ENCODE measurements at places on chromosomes 6 and 20.

DNA sequence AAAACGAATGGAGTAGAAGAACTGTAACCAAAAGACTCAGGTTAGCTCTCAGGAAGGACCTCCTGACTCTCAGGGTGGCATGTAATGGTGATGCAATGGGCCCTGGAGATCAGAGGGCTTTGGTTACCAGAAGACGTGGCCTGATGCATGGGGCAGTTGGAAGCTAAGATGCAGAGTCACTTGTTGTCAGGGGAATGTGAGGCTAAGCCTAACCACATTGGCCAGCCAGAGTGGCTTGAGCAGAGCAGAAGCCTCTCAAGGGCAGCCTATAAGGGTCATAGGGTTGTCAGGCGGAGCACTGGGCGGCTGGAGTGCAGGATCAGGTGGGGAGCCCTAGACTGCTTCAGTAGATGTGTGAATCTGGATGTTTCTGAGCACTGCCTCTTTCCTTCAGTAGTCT lies 5.9 kb downstream of the CNBD2 start:
- DNase-seq: no peak

DNA sequence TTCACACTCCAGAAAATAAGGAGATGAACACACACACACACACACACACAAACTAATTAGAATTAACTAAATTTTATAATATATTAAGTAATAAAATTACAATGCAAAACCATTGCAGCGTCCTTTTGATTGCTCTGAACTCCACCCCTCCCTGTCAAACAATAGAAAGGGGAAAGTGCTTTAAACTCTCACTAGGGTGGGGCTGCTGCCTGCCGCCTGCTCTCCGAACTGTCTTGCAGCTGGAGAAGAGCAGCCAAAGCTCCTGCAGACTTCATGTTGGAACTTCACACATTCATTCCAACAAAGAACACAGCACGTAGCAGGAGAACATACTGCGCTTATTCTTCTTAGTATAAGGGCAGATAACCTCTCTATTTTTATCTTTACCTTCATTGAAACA lies 83.2 kb downstream of the GCLC start:
- DNase-seq: no peak

GRCh38 chr6:119156757-119157505 lies 78.5 kb upstream of the FAM184A start:
- no peak for DNase-seq

- DNase-seq: no peak
These were observed 1110.3 kb upstream of the MAP3K7 start for GRCh38 chr6:91697010-91697695.

GRCh38 chr20:52789716-52790115 lies 182.4 kb upstream of the TSHZ2 start:
- DNase-seq: no peak

DNA sequence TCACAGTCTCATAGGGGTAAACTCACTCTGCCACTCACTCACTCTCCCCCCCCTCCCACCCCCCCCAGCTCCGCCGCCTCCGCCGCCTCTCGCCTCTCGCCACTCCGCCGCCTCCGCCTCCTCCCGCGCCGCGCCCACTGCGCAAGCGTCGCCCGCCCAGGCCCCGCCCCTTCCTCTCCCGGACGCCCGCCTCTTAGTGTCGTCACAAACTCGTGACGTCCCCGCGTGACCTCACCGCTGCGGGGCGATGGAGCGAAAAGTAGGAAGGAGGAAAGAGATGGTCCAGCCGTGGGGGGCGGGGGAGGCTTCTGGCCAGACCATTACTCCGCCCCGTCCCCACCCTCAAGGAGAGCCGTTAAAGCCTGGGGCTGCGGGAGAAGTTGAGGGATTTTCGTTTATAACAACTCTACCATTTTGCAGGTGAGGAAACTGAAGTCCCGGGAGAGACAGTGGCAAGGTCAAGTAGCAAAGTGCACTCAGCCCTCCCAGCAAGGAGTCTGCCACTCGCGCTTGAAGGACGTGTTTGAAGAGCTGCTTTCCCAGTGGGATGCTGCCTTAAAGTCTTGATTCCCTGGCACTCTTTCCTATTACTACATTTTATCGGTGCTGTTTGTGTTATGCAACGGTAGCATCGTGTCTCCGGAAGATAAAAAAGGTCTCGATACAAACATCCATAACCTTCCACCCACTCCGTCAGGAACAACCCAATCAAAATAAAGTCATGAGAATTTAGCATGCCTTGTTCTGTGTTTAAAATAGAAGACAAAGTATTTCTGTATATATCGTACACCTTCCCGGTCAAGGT lies at the start of gene ILRUN:
Gene ILRUN, minus strand, starts transcription at position 29 of the 805 bp plus-strand sequence. CDS start 164 bp downstream, outside the sequence.
- DNase-seq: peak; percentile 96

DNA sequence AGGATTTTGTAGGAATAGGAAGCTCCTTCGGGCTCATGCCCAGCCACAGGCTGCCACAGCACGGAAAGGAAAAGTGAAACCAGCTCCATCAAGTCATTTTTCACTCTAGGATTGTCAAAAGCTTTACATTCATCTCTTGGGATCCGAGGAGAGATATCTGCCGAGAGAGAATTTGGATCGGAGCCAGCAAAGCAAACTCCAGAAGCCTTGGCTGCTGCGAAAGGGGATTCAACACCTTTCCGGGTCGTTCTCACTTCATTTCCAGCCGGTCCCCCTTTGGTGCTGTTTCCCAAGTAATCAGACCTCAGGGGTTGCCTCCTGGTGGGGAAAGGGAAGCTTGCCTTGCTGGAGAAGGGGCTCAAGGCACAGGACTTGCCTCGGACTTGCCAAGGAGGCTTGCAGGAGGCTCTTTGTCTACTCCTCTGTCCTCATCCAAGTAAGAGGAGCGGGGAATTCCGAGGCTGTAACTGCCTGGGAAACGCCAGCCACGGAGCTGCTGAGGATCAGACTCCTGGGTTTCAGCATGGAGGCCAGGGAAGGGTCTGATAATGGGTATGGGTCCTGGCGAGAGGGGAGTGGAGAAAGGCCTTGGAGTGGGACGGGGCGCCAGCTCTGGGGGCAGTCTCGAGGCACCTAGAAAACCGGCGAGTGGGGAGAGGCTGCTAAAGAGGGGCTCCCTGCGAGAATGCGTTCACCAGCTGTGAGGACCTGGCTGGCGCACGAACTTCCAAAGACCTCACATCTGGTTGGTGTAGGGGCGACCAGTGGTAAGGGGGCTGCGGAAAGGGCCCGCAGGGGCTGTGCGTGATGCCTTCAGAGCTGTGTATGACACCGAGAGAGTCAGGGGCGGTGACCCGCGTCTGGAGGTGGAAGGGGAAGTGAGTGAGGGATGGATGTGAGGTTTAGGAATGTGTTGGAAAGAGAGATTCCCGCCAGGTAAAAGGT lies 702 bp downstream of the ETV7 start:
- peak; percentile 20 for DNase-seq

DNA sequence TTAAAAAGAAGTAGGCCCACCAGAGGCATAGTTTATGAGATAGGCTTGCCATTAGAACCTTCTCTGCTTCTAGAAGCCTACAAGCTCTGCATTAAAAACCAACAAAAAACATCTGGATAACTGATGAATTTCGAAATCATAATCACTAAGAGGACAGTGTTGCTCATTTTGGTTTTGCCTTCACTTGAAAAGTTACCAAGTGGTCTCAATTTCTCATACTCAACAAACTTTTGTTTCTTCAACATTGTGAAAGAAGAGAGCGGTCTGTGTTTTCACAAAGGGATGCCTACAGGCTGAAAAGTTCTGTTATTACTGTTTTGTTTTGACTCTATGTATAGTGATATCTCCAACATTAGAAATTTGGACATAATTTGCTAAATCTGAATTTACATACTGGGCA lies 98.9 kb downstream of the PDSS2 start:
- no peak for DNase-seq

DNA sequence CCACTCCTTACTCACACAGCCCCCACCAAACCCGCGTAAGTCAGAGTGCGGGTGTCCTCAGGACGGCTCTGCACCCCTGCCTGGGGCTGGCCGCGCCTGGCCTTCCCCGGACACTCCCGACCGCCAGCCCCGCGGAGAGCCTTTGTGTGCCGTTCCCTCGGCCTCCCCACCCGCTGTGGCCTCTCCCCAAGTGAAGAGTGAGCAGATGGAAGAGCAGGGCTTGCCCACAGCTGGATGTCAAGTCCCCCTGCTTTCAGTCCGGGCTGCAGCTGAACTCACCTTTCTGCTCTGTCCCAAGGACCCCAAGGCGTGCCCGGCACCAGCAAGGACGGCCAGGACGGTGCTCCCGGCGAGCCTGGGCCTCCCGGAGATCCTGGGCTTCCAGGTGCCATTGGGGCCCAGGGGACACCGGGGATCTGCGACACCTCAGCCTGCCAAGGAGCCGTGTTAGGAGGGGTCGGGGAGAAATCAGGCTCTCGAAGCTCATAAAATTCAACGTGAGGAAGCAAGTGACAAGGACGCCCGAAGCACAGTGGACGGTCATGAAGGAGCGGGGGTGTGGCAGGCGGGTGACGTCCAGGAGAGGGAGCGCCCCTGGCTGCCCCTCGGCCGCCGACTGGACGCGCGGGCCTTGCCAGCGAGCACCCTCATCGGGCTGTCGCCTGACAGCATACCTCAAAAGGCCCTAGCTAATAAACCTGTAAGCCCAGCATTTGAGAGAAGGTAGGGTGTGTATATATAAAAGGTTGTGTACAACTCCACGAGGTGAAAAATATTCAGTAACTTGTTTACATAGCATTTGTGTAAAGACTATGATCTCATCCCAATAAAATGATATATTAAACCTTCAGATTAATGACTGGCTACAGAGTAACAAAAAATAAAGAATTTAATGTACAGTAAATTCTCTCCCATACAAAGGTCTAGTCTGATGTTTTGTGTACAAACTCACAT lies 21.1 kb downstream of the TCFL5 start:
- no peak for DNase-seq

DNA sequence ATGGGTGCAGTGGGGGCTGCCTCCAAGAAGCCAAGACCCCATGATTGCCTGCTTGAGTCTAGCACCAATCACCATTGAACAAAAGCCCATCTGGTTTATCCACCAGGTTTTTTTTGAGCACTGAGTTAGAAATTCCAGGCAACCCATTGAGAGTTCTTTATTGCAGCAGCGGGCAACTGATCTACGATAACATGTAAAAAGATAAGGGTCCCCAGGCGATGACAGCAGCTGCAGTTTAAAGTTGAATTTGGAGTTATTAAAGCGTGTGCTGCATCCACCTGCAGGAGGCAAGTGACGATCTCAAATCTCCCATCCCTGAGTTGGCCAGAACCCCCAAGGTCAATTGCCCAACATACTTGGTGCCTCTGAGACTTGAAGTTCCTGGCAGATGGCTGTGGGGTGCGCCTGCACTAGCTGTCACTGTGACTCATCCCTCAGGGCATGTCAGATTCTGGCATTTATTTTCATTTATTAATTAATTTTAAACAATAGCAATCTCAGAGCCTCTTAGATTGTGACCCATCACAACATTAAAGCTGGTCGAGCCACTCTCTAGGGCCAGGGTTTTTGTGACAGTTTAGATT lies 290.4 kb upstream of the SULF2 start:
- no peak for DNase-seq

DNA sequence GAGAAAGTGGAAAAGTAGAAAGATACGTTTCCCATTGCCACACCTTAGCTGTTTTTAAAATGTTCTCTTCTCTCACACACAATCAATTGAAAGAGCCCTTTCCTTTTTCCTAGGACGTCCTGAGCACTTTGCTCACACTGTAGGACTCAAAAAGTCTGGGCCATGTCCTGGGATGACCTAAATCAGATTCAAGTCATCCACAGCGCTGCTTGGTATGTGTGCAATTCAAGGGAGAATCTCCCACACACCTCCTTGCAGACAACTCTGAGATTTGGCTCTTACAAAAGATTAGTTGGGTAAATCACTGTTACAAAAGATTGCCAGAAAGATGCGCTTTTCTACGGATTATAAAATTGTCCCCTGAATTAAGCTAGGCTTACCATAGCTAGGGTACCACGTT lies 130.1 kb downstream of the RNASET2 start:
- no peak for DNase-seq

DNA sequence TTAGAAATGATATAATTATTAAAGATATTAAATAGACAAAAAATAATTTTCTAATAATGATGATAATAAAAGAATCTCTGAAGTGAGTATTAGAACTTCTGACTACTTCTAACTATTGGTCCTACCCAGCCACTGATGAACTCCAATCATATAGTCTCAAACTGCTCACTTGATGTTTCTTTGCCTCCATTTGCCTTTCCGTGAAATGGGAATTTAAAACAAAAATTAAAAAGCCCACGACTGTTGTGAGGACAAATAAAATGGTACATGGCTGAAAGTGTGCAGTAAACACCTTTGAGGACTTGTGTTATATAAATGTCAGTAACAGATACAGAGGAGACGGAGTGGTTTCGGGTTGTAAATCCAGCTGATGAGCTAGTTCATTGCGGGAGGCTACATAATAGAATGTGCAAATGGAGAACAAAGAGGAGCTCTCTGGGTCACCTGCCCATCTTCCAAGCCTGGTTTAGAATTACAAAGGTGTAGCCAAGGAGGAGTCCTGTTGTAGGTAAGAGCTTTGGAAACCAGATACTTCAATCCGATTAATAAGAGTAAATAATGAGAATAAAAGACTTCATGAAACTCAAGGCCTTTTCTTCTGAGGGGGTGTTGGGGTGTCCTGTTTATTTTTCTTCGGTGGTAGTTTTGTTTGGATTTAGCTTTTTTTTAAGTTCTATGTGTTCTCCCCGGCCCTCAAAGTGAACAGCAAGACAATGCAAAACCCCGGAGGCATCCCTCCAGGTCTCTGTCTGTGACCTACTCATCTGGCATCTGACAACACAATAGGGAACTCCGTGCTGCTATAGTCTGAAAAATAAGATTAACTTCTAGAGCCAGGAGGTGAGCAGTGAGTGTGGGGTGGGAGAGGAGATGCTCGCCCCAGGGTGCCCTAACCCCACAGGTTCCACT lies 4.4 kb upstream of the PXDC1 start:
- no peak for DNase-seq

Data from SK-MEL-5 (cell line).